ENCODE measurements at places on chromosomes 5 and 9.

GRCh38 chr5:14319102-14319501 lies 176.0 kb downstream of the TRIO start:
- no peak for DNase-seq

- DNase-seq, result no peak
Measured at GRCh38 chr9:123954518-123955280, 24.8 kb upstream of the DENND1A start.

GRCh38 chr5:157343842-157344790 lies 78.2 kb downstream of the CYFIP2 start:
- no peak for DNase-seq

DNA sequence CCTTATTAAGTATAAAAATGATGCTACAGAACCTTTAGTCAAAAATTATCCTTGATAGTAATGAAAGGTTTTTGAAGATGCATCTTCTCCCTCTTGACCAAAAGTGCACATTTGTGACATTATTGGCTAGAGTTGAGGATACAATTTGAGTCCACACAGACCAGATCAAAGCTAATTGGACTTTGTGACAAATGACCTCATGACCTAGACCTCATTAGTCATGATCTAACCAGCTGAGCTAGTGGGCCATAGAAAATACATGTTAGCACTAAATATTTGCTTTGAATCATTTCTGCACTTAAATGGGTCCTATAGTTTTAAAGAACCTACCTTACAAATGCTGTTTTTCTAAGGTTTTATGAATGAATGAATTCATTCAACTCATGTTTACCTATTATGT lies 182.1 kb downstream of the RFX3 start:
- no peak for DNase-seq

DNA sequence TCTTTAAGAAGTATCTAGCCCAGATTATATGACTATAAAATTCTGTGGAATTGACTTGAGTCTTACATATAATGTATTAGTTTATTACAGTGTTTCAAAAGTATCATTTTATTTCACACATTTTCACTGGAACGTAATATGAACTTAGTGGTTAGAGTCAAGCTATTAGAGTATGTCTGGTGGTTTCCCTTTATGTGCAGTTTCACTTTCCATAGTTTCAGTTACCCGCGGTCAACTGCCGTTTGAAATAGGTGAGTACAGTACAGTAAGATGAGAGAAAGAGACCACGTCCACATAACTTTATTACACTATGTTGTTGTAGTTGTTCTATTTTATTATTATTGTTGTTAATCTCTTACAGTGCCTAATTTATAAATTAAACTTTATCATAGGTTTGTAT lies 50.5 kb downstream of the COMMD10 start:
- no peak for DNase-seq

DNA sequence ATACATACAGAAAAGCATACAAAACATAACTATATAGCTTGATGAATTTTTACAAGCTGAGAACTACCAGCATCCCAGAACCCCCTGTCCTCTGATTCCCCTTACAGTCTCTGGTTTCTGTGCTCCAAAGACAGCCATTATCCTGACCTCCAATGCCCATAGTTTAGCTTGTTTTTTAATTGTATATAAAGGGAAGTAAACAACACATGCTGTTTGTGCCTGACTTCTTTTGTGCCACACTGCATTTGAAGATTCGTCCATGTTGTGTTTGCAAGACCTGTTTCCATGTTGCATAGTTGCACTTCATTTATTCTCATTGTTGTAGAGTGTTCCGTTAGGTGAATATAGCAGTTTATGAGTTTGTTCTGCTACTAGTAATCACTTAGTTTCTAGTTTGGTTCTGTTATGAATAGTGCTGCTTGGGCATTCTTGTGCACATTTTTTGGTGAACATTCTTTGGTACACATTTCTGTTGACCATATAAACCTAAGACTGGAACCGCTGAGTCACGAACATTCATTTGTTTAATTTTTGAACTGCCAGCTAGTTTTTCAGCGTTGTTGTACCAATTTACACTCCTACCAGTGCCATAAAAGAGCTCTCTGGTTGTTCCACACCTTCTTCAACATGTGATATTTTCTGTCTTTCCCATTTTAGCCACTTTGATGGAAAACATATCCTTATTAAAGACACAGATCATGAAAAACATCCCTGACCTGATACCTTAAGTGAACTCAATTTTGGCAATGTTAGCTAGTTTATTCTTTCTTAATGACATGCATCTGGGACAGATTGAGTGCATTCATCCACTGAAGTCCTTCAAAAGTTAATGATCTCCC lies 78.1 kb upstream of the ANXA1 start:
- no peak for DNase-seq

DNA sequence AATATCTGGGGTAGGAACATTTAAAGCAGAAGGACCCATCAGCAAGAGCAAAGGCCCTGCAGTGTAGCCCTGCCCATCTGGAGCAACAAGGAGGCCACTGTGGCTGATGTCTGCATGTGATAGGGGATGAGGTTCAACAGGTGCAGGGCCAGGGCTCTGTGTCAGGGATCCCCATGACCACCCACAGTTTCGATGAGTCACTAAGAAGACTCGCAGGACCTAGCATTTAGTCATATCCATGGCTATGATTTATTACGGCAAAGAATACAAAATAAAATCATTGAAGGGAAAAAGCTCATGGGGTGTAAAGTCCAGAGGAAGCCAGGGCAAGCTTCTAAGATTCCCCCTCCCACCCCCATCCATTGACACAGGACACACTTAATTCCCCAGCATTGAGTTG lies 188.6 kb downstream of the ADGRV1 start:
- DNase-seq, result no peak

DNA sequence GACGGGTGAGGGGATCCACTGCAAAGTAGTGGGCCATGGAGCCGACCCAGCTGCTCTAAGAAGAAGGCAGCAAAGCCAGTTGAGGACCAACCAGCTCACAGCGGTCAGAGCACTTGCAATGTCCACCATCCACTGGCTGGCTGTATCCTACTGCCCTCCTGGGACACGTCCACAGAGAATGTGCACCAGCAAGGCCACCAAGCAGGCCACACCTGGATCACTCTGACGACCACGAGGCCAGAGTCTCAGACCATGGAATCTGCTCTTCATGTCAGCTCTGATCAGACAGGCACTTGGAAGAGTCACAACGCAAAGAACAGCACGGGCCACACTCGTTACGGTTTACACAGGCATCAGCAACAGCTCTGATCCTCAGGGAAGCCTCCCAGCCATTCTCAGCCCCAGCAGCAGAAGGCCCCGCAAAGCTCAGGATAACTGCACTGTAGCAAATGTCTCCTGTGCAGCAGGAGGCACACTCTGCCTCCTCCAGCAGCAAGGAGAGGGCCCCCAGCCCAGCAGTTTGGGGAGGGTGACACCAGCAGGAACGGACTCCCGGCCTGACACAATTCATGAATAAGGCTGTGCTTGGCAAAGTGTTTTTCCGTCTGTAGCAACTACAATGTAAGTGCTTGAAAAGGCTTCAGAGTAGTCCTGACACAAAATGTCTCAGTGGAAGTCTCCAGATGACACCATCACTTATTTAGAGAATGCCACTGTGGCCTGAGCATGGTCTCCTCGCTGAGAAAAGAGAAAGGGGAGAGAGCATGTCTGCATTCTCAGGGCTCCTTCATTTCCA lies 15.7 kb downstream of the SEMA4D start:
- DNase-seq, result no peak

GRCh38 chr5:8538821-8539220 lies 669.9 kb downstream of the MTRR start:
- no peak for DNase-seq

DNA sequence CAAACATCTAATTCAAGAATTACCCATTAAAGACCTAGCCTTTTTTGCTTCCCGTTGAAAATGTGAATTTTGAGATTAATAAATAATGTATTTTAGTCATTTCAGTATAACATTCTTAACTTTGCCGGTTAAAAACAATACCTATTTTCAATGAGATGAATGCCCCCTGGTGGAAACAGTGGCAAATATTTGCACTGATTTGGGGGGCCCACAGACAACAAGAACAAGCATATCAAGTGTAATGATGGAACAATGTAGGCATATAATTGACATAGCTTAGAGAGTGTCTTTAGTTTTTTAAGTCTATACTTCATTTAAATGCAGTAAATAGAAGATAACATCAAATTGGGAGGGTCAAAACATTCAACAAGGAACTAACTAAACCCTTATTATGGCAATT lies 111.9 kb downstream of the NTRK2 start:
- no peak for DNase-seq

DNA sequence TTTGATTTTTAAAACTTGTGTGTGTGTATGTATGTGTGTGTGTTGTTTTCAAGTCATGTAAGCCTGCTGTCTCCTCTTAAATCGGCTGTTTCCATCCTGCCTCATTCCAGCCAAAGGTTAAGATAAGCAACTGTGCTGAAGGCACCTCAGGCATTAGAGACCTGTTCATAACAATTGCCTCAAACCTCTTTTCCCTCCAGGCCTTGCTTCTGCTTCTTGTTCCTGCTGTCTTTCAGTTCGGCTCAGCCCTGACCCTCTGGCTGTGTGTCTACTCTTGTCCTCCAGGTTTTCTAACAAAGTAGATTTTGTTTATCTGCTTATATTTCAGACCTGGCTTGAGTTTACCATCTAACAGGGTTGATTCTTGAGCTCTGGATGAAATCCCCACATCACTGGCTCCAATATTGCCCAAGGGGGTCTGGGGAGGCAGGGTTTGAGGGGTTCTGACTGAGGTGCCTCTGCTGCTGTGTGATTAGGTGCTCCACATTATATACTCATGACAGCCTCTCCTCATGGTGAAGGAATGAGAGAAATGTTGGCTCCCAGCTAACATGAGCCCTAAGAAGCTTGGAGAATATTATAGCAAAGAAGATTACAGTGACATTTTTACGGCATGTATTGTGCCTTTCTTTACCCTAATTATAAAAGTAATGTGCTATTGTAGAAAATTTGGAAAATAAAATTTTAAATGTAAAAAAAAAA lies 229.7 kb upstream of the PIK3R1 start:
- no peak for DNase-seq

DNA sequence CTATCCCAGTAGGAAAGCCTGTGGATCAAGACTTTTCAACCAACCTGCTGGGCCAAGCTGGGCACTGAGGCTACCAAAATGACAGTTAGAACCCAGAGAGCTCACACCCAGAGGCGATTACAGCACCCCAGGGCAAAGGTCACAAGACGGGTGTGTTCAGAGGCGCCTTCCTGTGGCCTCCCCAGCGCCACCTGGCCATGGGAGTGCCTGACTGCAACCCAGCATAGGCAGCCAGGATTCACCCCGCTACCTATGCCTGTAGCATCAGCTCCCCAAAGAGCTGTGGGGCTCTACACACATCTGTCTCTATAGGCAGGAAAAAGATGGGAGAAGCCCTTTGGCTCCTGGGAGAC lies 33.5 kb downstream of the PDGFRB start:
- DNase-seq, result no peak

- no peak for DNase-seq
Measured at GRCh38 chr9:26687421-26687820, 205.2 kb downstream of the CAAP1 start.

DNA sequence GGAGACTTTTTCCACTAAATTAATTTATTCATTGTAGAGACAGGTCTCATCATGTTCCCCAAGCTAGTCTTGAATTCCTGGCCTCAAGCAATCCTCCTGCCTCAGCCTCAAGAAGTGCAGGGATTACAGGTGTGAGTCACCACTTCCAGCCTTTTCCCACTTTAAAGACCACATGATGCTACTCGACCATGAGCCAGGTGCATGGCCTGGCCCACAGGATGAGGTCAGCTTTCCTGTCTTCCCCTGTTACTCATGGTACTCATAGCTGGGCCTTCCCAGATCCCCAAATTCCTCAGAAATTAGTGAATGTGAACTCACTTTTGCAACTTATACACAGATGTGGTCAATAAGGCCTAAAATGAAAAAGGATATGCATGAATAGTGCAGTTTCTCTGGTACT lies 395.9 kb downstream of the SEMA5A start:
- DNase-seq, result no peak

DNA sequence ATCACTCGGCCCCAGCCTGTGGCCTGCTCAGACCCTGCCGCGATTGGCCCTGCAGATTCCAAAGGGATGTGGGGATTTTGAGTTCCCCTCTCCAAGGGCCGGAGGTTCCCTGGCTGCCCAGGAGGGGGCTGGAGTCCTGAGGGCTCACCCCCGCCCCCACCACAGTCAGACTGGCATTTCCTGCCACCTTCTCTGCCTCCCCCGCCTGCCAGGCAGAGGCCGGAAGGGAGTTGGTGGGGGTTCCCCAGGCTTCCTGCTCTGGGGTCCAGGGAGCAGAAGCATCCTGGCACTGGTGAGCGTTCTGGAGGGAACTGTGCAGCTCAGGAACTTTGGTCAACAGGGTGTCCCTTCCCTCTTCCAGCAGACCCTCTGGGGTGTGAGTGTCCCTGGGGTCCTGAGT lies 70.6 kb downstream of the RXRA start:
- DNase-seq, result no peak

- no peak for DNase-seq
Measured at GRCh38 chr5:140213370-140213983, 38.5 kb downstream of the CYSTM1 start.

DNA sequence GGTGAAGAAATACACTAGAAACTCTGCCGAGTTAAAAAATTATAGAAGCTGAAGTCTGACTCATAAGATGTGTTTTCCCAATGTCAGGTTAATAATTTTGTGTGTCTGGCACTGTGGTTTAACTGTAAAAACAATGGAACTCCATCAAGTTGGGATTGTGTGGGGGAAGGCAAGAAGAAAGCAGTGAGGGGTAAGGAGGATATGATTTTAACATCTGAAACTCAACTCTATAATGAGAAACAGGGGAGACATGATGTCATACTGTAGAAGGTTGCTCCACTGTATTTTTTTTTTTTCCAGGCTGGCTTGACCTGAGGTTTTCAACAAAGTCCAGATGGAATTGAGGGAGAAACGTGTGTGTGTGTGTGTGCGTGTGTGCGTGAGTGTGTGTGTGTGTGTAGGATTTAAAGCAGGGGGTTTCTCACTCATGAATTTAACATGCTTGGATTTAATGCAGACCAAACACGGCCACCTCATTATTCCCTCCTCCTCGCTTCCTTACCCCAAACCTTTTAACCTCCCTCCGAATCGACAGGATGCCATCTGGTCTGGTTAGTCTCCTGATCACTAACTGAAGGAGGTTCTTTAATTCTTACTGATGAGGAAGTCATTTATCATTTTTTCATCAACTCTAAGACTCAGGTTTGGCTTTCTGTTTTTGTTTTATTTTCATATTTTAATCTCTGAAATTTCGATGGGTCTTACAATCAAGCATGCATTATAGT lies 140.2 kb upstream of the LPAR1 start:
- no peak for DNase-seq

Measured in stimulated activated CD4-positive, alpha-beta T cell treated with anti-CD3 and anti-CD28 coated beads, TNF-alpha, amount 100 ng/mL, for 24 hours (primary cell).